Spleen (tissue), 13 donors: ENCODE measurements at places on chromosomes 11 and 22. TPM values are rescaled to one million over a fixed set of nuclear protein-coding genes. Genes with fewer than 3 reads are reported as not detected.

GRCh38 chr11:73379189-73379880, 3.1 kb downstream of the RELT start:
- no peaks in the 10 kb centered on the region for H3K36me3 ChIP-seq
- peaks cover 94% of the 10 kb centered on the region for H3K4me1 ChIP-seq
- H3K27me3 ChIP-seq, result no peaks in the 10 kb centered on the region
- H3K27ac ChIP-seq, result peak overlapping the region; percentile 0

- H3K4me1 ChIP-seq, result peaks cover 49% of the 10 kb centered on the region
- H3K27me3 ChIP-seq, result no peaks in the 10 kb centered on the region
- peaks cover 7% of the 10 kb centered on the region for H3K36me3 ChIP-seq
- no peak overlapping the region for H3K4me3 ChIP-seq
- DNase-seq, result no peak
- no peak overlapping the region for H3K27ac ChIP-seq
Measured at GRCh38 chr11:60927061-60927592, 2.9 kb downstream of the TMEM132A start.

DNA sequence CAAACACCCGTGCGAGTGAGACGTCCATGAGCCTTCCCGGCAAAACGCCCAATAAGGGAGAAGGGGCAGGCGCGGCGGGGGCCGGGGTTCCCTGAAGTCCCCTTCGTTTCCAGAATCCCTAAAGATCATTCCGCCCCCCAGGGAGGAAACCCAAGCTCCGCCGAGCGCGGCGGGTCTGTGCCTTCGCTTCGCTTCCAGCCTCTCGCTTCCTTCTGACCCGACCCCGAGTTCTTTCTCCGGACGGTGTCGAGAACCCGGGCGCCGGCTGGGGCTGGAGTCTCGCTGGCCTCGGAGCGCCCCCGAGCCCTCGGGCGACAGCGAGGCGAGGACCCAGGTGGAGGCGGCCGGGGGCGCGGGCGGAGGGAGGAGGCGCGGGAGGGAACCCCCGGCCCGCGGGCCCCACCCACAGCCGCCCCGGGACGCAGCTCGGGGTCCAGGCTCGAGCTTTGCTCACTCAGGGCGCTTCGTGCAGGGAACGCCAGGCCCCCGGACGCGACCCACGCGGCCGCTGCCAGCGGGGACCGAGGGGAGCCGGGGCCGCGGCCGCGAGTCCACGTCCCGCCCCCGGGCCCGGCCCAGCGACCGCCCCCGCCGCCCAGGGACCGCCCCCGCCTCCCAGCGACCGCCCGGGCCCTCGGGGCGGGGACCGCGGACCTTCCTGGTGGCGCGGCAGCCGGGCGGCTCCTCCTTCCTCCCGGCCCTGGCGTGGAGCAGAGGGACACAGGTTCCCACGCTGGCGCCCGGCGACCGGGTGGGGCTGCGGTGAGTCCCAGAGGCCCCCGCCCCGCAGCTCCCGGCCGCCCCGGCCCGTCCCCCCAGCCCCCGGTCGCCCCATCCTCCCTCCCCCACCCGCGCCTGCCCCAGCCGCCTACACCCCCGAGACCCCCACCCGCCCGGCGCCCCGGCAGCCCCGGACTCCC, at the start of gene PGGHG:
Gene PGGHG (plus strand): TSS at position 649 of the 920 bp plus-strand sequence. CDS start 691 bp downstream, outside the sequence.
- peak; percentile 97 for DNase-seq
- H3K4me3 ChIP-seq, result peak within 1 kb of the TSS; percentile 72
- peaks cover 83% of the 10 kb centered on the region for H3K4me1 ChIP-seq
- H3K27me3 ChIP-seq, result peaks cover 21% of the 10 kb centered on the region

DNA sequence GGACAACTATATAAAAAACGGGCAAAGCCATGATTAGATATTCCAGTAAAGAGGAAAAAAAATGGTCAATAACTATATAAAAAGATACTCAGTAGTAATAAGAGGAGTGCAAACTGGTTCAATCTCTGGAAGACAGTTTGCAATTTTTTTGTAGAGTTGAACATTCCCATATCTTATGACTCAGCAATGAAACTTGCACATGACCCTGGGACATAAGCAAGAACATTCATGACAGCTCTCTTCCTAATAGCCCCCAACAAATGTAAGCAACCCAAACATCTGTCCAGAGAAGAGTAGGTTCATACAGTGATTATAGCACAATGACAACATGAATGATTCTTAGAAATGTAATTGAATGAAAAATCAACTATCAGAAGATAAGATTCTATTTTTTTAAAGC, 21.8 kb upstream of the CSF2RB start:
- no peak for DNase-seq
- H3K4me1 ChIP-seq, result no peaks in the 10 kb centered on the region
- H3K27me3 ChIP-seq, result no peaks in the 10 kb centered on the region
- H3K27ac ChIP-seq, result no peak overlapping the region
- no peak overlapping the region for H3K4me3 ChIP-seq

DNA sequence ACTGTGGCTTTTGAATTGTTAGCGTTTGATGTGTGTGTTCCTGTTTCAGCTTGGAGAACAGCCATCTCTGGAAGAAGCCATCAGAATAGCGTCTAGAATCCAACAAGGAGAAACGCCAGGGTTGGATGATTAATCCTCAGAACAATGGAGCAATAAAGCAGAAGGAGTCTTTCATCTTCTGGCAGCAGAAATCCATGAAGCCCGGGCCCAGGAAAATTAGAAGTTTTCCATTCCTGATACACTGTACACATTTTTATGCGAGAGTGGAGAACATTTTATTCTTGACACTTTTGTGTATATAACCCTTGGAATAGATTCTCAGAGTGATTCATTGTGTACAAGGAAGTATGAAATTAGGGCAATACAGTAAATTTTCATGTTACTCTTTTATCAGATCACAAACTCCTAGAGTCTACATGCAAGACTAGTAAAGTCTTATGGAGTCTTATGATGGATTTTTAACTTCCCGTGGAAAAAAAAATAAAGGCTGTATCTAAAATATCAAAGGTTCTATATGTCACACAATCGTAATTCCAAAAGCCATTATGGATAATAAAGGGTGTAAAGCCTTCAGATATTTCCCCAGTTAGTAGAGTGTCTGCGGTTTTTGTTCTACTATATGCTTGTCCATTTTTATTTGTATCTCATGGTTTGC, 45.9 kb upstream of the WEE1 start:
- no peaks in the 10 kb centered on the region for H3K27me3 ChIP-seq
- no peak overlapping the region for H3K4me3 ChIP-seq
- no peak for DNase-seq
- H3K4me1 ChIP-seq, result no peaks in the 10 kb centered on the region
- H3K36me3 ChIP-seq, result peaks cover 19% of the 10 kb centered on the region

DNA sequence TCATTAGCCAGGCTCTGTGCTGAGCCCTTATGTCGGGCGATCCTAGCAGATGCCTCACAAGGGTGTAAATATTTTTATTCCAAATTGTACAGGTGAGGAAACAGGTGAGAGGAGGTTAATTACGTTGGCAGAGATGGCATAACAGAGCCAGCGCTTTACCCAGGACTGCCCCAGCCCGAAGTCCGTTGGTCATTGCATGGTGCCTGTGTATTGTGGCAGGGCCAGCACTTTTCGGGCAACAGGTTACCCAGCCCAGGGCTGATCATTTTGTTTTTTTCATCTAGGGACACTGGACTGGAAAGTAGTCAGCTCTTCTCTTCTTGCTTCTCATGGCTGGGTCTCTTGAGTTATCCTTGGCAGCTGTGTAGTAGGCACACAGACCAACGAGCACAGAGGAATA, 202.2 kb upstream of the NAV2 start:
- H3K4me3 ChIP-seq, result no peak overlapping the region
- no peak for DNase-seq
- peaks cover 11% of the 10 kb centered on the region for H3K27me3 ChIP-seq
- H3K36me3 ChIP-seq, result no peaks in the 10 kb centered on the region
- H3K27ac ChIP-seq, result no peak overlapping the region
- H3K4me1 ChIP-seq, result no peaks in the 10 kb centered on the region

GRCh38 chr11:26088391-26088790, 243.5 kb upstream of the ANO3 start:
- no peak overlapping the region for H3K27ac ChIP-seq
- DNase-seq, result no peak
- H3K36me3 ChIP-seq, result no peaks in the 10 kb centered on the region
- no peaks in the 10 kb centered on the region for H3K27me3 ChIP-seq

DNA sequence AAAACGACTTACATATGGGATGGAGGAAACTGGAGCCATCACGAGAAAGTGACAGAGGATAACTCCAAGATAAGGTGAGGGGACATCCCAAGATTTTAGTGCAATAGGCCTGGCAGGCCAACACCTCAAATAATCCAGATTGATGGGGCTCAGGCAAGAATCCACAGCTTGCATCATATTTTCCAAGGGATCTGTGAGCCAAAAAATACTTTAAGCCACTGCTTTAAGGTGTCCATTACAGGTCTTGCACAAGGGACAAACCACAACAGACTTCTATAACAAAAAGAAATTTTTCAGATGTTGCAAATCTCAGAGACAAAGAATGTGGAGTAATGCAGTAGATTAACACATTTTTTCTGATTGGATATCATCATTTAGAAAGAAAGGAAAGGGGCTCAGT, 45.6 kb downstream of the DENND5A start:
- no peak overlapping the region for H3K4me3 ChIP-seq
- H3K36me3 ChIP-seq, result no peaks in the 10 kb centered on the region
- H3K4me1 ChIP-seq, result peaks cover 7% of the 10 kb centered on the region
- H3K27me3 ChIP-seq, result no peaks in the 10 kb centered on the region

GRCh38 chr11:280706-281485, 2.7 kb downstream of the NLRP6 start:
- peak; percentile 92 for DNase-seq
- H3K36me3 ChIP-seq, result no peaks in the 10 kb centered on the region
- no peak overlapping the region for H3K27ac ChIP-seq
- peaks cover 26% of the 10 kb centered on the region for H3K4me1 ChIP-seq
- peak overlapping the region; percentile 50 for H3K4me3 ChIP-seq

DNA sequence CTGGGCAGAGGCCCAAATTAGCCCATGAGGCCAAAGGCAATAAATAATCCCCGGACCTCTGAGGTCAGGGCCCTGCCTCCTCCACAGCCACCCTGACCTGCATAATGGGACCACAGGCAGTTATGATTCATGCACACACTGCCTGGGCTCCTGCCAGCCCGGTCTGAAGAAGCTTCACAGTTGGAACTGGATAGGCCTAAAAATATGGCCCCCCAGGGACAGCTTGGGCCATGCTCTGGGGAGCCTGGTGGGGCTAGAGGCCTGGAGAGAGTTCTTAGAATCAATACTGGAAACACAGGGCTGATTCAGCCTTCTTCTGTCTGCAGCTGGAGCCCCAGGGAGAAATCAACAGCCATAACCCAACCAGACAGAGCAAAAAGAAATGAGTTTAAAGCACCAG, 112.8 kb upstream of the CADM1 start:
- no peaks in the 10 kb centered on the region for H3K27me3 ChIP-seq
- H3K27ac ChIP-seq, result no peak overlapping the region
- H3K36me3 ChIP-seq, result no peaks in the 10 kb centered on the region
- DNase-seq, result no peak

- H3K27ac ChIP-seq, result no peak overlapping the region
- no peak for DNase-seq
- no peaks in the 10 kb centered on the region for H3K36me3 ChIP-seq
Measured at GRCh38 chr22:34414467-34415440, 494.5 kb upstream of the LARGE1 start.

DNA sequence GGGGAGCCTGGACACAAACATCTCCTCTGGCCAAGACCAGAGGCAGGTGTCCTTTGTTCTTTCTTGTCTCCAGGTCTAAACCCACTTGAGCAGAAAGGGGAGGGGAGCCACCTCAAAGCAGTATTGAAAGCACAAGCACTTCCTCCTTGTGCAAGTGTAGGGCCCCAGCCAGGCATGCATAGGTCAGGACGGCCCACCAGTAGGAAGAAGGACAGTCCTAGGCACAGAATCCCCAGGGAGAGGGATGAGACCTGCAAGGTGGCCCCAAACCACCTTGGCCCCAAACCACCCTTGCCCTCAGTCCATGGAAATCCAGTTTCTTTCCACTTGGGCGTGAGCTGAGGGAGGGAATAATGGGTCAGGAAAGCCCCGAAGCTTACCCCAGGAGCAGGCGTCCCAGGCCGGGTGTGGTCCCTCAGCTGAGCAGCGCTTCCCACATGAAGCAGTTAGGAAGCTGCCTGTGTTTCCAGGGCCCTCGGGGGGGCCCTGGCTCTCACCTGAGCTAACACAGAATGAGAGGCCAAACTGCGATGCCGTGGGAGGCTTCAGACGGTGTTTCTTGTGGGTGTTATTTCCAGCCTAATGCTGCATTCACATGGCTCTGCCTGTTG, 20.4 kb upstream of the IGSF9B start:
- DNase-seq, result no peak
- no peaks in the 10 kb centered on the region for H3K4me1 ChIP-seq
- H3K27ac ChIP-seq, result no peak overlapping the region
- H3K36me3 ChIP-seq, result no peaks in the 10 kb centered on the region
- H3K27me3 ChIP-seq, result no peaks in the 10 kb centered on the region

DNA sequence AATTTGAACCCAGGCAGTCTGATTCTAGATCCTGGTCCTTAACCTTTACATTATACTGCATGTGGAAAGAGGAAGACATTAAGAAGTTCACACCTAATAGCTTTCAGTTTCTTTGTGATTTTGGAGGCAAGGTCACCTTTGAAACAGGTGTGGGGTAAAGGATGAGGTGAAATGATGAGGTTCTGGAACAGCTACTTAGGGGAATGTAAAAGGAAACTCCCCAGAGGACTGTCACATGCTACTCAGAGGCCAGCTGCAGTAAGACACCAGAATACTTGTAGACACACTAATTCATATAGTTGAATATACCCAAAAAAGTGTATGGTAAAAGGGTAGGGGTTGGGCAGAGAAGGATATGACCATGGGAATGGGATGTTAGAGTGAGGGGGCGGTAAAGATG, 5.4 kb downstream of the APIP start:
- H3K36me3 ChIP-seq, result no peaks in the 10 kb centered on the region
- H3K4me3 ChIP-seq, result no peak overlapping the region
- DNase-seq, result no peak
- H3K4me1 ChIP-seq, result peaks cover 5% of the 10 kb centered on the region
- no peak overlapping the region for H3K27ac ChIP-seq
- H3K27me3 ChIP-seq, result no peaks in the 10 kb centered on the region

DNA sequence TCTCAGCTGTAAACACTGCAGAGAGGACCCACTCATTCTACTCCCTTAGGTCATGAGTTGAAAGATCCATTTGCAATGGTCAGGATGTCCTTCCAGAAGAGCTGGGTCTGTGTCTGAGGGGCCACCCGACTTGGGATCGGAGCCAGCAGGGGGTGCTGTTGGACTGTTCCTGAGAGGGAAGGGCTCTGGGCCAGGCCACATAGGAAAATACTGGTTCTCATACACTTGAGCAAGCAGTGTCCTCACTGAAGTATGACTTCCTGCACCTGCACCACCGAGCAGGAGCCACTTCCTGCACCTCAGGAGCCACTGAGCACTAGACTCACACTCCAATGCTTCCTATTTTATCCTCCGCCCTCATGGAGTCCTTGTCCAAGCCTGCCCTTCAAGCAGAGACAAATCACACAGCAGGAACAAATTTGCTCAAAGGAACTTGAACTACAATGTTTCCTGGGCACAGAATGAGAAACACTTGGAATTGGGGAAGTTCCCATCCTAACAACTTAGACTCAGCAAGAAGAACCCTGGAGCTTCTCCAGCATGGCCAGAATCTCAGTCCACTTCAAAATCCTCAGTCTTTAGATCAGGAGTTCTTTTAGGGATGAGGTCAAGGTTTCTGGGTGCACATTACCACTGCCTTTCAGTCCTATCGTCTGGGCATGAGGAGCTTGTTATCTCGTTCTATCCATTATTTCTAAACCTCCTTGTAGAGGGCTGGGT, 36.6 kb upstream of the VPREB1 start:
- no peak overlapping the region for H3K27ac ChIP-seq
- peak; percentile 93 for DNase-seq
- no peaks in the 10 kb centered on the region for H3K27me3 ChIP-seq

The MYEOV gene
- total RNA-seq, result 1.0 TPM

The PACS1 gene
- 123 TPM for total RNA-seq

The P2RY6 gene
- total RNA-seq, result 52.5 TPM

The TRMT112 gene
- total RNA-seq, result 138 TPM

The KIAA1671 gene
- 11.7 TPM for total RNA-seq

The JAML gene
- 97.7 TPM for total RNA-seq

The OR5B21 gene
- not detected for total RNA-seq

The RFPL1 gene
- not detected for total RNA-seq

The ACRV1 gene
- total RNA-seq, result not detected

The CHADL gene
- 0.70 TPM for total RNA-seq

The OR5F1 gene
- not detected for total RNA-seq
